ACHN (cell line): ENCODE measurements at places on chromosomes 6 and 20.

GRCh38 chr20:346640-347316 is at the start of gene NRSN2:
Gene NRSN2 (plus strand): TSS chr20:347111. CDS start chr20:349644, 2,533 bp downstream.
- DNase-seq, result peak; percentile 56

GRCh38 chr20:57809661-57810172 is 99.9 kb upstream of the PMEPA1 start:
- DNase-seq, result no peak

DNA sequence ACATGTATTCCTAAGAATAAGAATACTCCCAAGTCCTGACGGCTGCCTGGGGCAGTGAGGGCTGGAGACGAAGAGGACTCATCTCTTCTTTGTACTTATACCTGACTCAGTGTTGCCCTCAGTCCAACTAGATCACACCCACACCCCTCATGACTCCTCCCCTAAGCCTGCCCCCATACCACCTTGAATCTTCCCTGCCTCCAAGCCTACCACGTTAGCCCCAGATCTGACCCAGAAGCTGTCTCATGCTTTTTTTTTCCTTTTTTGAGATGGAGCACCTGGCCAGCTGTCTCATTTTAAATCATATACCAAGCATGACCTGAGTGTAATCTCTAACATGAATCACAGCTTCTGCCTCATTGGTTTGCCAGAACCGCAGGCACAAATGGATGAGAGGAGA is 45.2 kb downstream of the MUC22 start:
- DNase-seq, result no peak

DNA sequence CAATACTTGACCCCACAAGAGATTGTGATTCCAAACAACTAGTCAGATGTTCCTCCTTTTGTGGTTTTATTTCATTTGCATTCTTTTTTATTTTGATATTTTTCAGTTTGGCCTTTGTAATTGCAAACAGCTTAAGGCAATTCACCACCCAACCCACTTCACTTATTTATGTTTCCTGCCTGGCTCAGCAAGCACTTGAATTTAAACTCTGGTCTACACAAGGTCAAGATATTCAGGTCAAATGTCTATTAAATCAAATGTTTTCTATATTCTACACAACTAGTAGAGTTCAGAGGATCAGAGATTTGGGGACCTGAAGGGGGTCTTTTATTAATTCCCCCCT is 100.1 kb downstream of the SGK1 start:
- DNase-seq, result no peak

DNA sequence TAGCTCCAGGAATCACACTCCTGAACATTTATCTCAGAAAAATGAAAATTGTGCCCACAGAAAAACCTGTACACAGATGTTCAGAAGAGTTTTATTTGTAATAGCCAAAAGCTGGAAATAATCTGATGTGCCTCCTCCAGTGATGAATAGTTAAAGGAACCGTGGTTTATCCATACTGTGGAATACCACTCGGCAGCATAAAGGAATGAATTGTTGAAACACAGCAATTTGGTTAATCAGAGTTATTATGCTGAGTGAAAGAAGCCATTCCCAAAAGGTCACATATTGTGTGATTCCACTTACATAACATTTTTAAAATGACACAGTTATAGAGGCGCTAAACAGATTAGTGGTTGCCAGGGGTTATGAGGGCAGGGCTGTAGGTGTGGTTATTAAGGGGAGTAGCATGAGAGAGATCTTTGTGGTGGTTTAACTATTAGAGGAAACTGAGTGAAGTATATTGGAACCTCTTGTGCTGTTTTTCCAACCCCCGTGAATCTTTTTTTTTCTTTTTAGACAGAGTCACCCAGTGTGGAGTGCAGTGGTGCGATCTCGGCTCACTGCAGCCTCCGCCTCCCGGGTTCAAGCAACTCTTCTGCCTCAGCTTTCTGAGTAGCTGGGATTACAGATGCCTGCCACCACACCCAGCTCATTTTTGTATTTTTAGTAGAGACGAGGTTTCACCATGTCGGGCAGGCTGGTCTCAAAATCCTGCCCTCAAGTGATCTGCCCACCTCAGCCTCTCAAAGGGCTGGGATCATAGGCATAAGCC is 26.2 kb downstream of the PSMF1 start:
- DNase-seq, result no peak

- no peak for DNase-seq
Measured at GRCh38 chr6:56786256-56786655, 143.6 kb upstream of the DST start.

GRCh38 chr6:109239160-109239559 is 143.1 kb downstream of the CD164 start:
- no peak for DNase-seq

DNA sequence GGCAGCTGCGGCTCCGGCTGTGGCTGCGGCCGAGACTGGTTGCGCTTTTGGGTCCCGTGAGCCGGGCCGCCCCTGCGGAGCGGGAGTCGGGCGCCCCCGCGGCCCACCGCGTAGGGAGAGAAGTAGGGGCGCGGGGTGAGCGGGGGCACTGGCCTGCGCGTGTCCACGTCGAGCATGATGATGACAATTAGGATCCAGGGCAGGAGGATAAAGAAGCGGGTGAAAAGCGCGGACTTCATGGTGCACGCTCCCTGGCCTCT is 739 bp downstream of the B3GAT2 start:
- DNase-seq, result no peak
